ENCODE measurements at places on chromosomes 3 and 15. TPM values are rescaled to one million over a fixed set of nuclear protein-coding genes. Genes with fewer than 3 reads are reported as not detected.

ROPN1 gene
- total RNA-seq, result not detected

GOLGA8H gene
- total RNA-seq, result 4.2 TPM

ZNF501 gene
- 8.3 TPM for total RNA-seq

PRR20G gene
- not detected for total RNA-seq

ACTC1 gene
- total RNA-seq, result not detected

ITGA11 gene
- 2.7 TPM for total RNA-seq

NUP210 gene
- total RNA-seq, result 1.7 TPM

KLF15 gene
- 234 TPM for total RNA-seq

SEC22A gene
- 29.4 TPM for total RNA-seq

NIPA2 gene
- 56.5 TPM for total RNA-seq

CYP19A1 gene
- total RNA-seq, result 6.3 TPM

ANKRD63 gene
- total RNA-seq, result not detected

GOLGA6D gene
- total RNA-seq, result not detected

ARPIN gene
- total RNA-seq, result 21.0 TPM

SMCO1 gene
- not detected for total RNA-seq

MYZAP gene
- 2.3 TPM for total RNA-seq

SNURF gene
- total RNA-seq, result 2.1 TPM

GSK3B gene
- total RNA-seq, result 22.6 TPM

SH3GL3 gene
- total RNA-seq, result 3.7 TPM

LTK gene
- total RNA-seq, result not detected

GOLGA8R gene
- total RNA-seq, result 3.1 TPM

ARPP19 gene
- 84.9 TPM for total RNA-seq

SIAH2 gene
- 60.5 TPM for total RNA-seq

PAK2 gene
- total RNA-seq, result 48.6 TPM

HDAC11 gene
- 25.1 TPM for total RNA-seq

TRPM1 gene
- not detected for total RNA-seq

GOLGA8T gene
- not detected for total RNA-seq

SST gene
- total RNA-seq, result not detected

P2RY12 gene
- total RNA-seq, result 9.2 TPM

CLSTN2 gene
- total RNA-seq, result 19.0 TPM

HGD gene
- not detected for total RNA-seq

ST8SIA2 gene
- total RNA-seq, result not detected

STARD9 gene
- 95.1 TPM for total RNA-seq

ETV5 gene
- 9.8 TPM for total RNA-seq

SAMMSON gene
- 2.1 TPM for total RNA-seq

P4HTM gene
- total RNA-seq, result 80.0 TPM

SYNPR gene
- not detected for total RNA-seq

SPG11 gene
- total RNA-seq, result 104 TPM

ERICH6 gene
- not detected for total RNA-seq

CLDND1 gene
- 191 TPM for total RNA-seq

XPC gene
- total RNA-seq, result 47.7 TPM

RTP1 gene
- total RNA-seq, result not detected

CX3CR1 gene
- total RNA-seq, result not detected

GP9 gene
- total RNA-seq, result not detected

TIMP4 gene
- 48.9 TPM for total RNA-seq

WDR76 gene
- total RNA-seq, result 2.7 TPM
